ENCODE measurements at places on chromosomes 6 and 20.

DNA sequence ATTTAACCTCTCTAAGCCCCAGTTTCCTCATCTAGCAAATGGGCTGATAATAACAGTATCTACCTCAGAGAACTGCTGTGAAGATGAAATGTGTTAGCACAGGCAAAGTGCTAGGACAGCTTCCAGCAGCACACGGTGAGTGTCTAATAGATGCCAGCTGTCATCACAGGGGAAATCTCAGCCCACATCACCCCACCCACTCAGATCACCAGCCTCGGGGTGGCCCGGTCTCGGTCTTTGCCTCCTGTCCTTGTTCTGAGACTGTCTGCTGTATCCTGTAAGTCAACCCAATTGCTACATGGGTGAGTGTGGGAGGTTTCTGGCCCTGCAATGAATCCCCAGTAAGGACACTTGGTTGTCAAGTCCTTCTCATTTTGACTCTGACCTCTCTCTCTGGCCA lies 99.5 kb upstream of the ZNFX1 start:
- DNase-seq, result no peak

GRCh38 chr6:4613795-4614194 lies 162.4 kb upstream of the CDYL start:
- no peak for DNase-seq

DNA sequence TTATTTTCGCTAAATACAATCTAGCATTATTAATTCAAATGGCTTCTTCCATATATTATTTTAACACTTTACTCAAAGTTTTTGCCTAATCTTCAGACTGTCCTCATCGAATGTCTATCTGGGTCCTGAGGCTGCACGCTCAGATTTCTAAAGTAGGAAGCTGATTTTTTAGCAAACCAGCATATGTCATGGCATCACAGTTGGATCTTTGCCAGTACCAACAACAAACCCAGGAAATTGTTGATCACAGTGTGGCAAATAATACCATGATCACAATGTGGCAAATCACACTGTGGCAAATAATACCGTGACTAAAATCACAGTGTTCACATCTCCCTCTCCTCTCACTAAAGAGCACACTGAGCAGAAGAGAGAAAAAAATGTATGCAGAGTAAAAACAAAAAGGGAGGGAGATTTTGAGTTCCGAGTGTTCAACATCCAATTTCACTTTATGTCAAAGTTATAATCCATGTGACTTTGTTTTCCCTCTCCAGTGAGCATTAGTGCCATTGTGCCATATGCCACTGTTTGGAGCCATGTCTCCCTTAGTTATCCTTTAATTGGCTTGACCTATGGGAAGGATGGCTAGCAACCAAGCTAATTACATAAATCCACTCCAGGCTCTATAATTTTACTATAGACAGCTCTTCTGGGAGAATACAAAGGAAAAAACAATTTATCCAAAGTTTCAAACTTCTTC lies 1059.6 kb downstream of the HACE1 start:
- no peak for DNase-seq

DNA sequence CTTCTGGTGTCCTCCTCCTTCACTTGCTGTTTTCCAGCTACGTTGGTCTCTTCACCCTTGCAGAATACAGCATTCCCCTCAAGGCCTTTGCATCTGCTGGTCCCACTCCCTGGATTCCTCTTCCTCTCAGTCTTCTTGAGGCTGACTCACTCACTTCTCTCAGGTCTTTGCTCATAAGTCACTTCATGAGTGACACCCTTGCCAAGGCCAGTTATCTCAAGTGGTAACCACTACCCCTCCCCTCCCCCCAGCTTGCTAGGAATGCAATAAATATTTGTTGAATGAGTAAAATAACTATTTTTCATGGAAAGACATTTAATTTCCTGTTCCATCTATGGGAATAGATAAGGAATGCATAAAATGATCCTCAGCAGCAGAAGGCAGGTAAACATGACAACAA lies 131.7 kb downstream of the PLCB4 start:
- DNase-seq, result no peak

- no peak for DNase-seq
These were observed 140.1 kb upstream of the LRFN2 start for GRCh38 chr6:40727271-40727670.

DNA sequence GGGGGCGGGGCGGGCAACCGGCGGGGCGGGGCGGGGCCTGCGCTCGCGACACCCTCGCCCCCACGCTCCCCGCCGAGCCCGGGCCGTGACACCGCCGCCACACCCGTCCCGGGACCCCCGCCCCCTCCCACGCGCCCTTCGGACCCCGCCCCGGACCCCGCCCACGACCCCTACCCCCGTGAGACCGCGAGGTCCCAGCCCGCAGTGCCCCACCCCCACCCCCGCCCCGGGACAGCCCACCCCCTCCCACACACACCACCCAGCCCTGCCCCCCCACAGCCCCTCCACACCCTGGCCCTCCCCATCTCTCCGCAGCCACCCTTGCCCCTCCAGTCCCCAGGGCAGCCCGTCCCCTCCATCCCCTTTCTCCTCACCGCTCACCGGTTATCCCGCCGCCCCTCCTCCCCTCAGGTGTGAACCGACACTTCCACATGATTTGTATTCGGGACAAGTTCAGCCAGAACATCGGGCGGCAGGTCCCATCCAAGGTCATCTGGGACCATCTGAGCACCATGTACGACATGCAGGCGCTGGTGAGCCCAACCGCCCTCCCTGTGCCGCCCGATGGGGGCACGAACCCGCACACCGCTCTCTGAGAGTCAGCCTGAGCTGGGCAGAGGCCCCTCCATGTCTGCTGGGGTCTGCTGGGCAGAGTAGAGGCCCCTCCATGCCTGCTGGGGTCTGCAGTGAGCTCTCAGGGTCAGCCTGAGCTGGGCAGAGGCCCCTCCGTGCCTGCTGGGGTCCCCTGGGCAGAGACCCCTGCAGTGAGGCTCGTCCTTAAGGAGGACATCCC lies 622 bp downstream of the MRGBP start:
- DNase-seq, result peak; percentile 37

DNA sequence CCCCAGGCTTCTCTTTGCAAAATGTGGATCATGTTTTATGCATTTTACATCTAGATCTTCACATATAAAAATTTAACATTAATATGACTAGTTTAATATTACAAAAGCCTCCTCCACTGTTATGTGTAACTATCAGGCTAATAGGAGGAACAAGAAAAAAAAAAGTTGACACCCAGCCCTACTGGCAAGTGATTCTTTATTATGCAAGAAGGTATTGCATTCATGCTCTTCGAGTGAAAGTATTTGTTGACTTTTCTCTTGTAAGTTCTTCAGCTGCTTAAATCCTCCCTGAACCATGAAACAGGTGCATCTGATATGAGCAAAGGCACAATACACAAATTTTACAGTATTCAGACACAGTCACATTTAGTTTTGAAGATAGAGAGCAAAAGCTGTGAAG lies 716 bp upstream of the HLA-DQB2 start:
- DNase-seq, result no peak

DNA sequence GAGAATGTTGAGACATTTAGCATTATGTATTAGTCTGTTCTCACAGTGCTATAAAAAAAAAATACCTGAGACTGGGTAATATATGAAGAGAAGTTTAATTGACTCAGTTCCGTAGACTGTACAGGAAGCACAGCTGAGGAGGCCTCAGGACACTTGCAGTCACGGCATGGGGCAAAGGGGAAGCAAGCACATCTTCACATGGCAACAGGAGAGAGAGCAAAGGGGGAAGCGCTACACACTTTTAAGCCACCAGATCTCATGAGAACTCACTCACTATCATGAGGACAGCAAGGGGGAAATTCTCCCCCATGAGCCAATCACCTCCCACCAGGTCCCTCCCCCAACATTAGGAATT lies 26.8 kb upstream of the TFAP2A start:
- DNase-seq, result no peak

GRCh38 chr6:151609146-151609902 lies 115.5 kb downstream of the CCDC170 start:
- no peak for DNase-seq

DNA sequence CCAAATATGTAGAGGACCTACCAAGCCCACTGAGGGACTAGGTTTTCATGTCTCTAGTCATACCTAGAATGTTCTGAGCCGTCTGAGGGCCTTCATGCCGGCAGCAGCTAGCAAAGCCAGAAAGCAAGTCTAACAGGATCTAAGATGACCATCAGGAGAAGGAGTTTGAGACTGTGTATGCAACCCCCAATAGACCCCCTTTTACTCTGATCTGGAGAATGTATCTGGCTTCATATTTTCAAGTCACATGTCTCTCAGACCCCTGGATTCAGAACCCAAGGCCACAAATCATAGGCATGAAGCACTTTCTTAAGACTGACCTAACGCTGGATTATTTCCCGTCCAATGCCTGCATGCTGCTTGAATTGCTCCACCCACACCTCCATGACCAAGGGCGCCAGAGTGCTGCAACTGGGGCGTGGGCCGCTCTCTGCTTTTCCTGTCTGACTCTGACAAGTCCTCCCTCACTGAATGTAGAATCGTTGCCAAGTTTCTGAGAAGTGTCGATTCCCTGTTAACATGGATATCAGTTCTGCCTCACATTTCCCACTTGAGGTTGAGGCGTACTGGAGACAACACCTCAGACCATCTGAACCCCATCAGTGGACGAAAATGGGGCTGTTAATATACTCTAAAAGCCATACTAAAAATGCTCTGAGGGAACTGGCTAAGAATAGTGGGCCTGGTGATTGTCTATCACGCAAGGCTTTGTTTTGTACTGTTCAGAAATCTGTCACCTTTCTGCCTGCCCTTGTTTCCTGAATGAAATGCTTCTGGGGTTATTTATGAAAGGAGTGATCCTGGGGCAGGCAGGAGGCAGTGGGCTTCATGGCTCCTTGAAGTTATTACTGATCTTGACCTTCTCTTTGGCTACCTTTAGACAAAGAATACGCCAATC lies 23.9 kb upstream of the ASXL1 start:
- peak; percentile 80 for DNase-seq

- DNase-seq, result peak; percentile 26
These were observed 25.7 kb upstream of the BTBD3 start for GRCh38 chr20:11891776-11892545.

DNA sequence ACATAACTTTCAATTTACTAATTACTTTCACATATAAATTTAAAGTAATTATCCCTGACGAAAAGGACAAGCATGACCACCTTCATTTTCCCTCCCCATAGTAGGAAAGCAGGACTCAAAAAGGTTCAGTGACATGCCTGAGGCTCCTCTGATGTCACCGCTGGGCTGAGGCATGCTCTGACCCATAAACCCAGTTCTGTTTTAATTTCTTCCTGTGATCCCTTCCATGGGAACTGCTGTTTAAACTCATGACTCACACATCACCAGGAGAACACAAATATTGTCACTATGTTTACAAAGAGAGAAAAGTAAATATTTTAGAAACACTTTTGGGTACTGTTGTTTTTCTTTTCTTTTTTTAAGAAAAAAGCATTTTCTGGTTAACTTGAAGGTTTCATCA lies 38.0 kb upstream of the NR2E1 start:
- no peak for DNase-seq

GRCh38 chr6:78607189-78607588 lies 260.2 kb upstream of the IRAK1BP1 start:
- DNase-seq, result no peak

DNA sequence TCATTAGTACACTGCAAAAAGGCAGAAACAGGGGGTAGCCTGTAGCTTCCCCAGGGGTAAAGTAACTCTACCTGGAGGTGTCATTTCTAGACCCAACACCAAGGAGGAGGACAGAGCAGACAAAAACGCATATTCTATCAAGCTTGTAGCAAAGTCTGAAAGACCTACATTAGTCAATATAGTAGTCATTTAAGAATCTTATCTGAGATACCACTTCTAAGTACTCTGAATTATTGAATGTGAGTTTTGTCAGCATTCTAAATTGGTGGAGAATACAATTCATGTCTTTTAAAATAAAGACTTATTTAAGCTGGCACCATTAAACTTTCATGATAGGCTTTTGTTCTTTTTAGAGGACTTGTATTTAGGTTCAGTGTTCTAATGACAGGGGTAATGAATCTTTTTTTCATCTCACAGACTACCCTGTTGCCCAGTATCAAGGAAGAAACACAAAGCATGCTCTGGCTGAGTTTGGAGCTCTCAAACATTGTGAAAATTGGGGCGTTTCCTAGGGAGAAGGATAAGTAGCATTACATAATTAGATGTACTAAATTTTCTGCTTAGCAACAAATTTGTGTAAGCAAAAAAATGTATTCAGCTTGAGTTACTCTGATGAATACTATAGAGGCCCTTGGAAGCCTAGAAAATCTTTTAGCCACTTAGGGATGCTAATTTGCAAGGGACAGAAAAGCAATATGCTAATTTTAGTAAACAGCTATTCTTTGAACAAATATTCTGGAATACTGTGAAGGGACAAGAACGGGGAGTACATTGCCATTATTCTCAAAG lies 255.4 kb upstream of the HSF2 start:
- DNase-seq, result no peak

- DNase-seq, result no peak
These were observed 13.7 kb downstream of the NEDD9 start for GRCh38 chr6:11218538-11219399.

DNA sequence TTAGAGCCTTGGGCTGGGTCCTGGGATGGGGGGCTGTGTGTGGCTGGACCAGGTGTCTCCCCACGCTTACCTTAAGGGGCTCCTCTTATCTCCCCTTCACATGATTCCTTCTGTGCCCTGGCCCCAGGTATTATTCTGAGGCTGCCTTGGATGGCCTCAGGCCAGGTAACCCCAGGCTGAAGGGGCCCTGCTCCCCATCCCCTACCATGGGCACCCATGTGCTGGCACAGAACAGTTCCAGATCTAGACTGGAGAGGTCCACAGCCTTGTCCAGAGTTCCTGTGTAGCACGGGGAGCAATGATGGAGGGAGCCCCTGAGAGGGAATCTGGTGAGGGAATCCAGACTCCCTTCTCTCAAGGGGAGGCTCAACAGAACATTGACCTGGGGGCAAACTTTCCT lies 32.1 kb downstream of the MOCS1 start:
- DNase-seq, result no peak

GRCh38 chr20:39986173-39986904 lies 702.7 kb downstream of the MAFB start:
- DNase-seq, result no peak

GRCh38 chr6:111185954-111186353 lies 98.7 kb downstream of the SLC16A10 start:
- no peak for DNase-seq

GRCh38 chr20:42492290-42492689 lies 697.4 kb downstream of the PTPRT start:
- no peak for DNase-seq

- DNase-seq, result no peak
These were observed 155.1 kb upstream of the SOX4 start for GRCh38 chr6:21438237-21438985.

GRCh38 chr20:20710443-20711315 lies 1.8 kb downstream of the RALGAPA2 start:
- DNase-seq, result peak; percentile 7

DNA sequence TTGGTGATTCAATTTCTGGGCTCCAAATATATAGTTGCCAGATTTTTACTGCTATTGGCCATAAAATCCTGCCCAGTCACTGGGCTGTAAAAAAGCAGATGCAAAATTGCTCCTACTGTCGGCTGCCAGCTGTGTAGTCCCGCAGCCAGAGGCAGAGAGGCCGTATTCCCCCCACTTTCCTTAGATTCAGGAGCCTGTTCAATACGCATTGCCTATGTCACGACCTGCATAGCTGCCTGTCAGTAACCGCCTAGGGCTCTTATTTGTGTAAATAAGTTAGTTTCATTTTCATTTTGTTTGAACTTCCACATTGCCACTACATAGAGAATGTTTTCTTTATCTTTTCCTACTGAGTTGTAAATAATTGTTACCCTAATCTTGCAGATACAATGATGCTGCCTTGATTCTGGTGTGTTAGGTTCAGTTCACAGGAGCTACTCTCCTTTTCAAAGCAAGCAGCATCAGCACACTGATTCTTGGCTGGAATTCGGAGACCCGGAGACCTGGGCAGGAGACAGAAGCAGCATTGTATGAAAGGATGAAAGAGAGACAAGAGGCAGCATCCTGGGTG lies 46.0 kb upstream of the UST start:
- no peak for DNase-seq
